ENCODE measurements at places on chromosomes 5 and 9.

DNA sequence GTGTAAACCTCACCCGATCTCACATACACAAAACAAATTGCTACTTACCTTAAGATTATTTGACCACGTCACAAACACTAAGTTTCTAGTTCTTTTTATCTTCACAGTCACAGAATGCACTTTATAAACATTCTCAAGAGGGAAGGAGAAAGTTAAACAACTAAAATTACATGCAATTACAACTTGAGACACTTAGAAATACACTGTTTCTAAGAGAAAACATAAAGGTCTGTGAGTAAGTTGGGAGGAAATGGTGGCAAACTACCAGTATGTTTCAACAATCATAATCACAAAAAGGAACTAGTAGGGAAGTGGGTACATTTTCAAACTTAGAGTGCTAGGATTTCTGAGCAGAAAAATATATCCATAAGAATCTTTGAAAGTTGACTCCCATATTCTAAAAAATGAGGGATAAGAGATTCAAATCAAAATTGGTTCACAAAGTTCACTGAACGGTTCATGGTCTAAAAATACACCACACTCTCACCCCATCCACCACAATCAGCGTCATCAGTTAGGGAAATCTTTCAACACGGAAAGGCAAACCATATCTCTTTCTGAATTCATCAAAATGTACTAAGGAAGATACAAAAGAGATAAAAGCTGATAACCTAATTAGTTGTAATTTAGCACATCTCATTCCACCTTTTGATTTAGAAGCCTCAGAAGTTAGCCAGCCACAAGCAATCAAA is 182.6 kb downstream of the BNC2 start:
- DNase-seq, result no peak

DNA sequence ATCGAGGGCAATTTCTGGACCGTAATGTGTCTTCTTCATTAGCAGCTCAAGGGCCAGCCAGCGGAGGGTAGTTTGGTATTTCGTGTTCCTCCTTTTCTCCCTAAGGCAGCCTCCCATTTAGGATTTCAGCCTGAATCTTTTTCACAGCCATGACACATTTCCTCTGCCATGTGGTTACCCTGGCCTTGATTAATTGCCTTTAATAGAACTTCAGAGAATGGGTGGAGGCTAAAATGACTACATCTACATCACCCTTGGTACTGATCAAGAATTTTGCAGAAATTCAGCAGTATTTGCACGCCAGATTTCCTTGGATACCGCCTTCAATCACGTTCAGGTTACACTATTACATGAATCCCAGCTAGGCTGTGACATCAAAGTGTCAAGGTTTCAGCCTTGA is 58.0 kb downstream of the ADAMTS16 start:
- no peak for DNase-seq

DNA sequence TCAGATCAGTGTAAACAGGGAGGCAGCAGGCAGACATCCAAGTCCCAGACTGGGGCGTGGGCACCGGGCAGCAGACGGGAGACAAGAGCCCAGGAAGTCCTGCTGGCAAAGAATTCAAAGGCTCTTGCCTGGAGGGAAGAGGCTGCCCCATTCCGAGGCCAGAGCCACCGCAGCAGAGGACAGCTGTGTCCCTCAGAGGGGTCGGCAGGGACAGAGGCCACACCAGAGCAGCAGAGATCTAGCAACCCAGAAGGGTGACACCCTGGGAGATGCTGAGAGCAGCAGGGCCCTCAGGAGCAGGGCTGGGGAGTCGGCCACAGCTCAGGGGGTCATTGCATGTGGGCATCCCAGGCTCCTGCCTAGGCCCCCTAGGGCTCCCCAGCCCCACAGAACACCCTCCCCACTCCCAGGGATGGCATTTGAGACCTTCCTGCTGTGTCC is 29.1 kb downstream of the ADAMTS2 start:
- DNase-seq, result no peak

GRCh38 chr5:108523360-108523759 is 141.5 kb upstream of the FBXL17 start:
- no peak for DNase-seq

DNA sequence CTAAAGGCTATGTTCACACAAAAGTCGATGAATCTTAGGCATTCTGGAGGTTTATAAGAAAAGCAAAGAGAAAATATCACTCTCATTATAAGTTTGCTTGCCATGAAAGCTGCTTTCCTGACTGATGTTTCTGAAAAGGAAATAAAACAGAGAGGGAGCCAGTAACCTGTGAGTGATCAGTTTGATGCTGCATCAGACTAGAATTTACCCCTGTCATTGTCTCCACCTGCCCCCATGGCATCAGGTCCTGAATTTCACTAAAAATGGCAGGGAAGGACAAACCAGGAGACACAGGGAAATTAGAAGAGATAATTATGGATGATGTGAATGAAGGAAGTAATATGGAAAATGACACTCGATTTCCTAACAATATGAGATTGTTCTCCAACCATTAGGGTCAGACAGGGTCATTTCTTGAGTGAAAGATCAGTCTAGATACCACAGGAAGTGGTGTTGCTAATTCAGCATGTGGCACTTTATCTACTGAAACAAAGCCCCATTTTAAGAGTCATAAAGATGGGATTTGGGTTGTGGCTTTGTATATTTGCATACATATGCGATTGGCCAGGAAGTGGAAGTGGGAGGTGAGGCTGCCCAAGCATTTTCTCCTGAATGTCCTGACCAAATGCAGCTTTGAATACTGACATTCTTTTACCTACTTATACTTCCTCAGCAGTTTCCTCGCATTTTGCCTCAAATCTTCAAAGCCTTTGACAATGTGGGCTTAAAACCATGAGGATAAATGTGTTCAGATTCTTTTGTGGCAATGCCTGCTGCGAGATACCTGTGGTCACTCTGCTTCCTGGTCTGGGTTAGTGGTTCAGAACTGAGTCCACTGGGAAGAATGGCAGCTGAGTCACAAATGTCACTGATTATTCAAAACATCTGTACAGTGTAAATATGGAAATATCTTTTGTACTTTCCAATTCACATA is 29.7 kb downstream of the MEGF10 start:
- peak; percentile 94 for DNase-seq

- no peak for DNase-seq
Measured at GRCh38 chr5:59722874-59723273, 170.7 kb downstream of the PDE4D start.

GRCh38 chr5:95327211-95327610 is 42.3 kb upstream of the MCTP1 start:
- DNase-seq, result no peak

GRCh38 chr9:78369639-78370219 is 72.8 kb downstream of the PSAT1 start:
- DNase-seq, result no peak
